ENCODE measurements at places on chromosomes 5 and 9. TPM values are rescaled to one million over a fixed set of nuclear protein-coding genes. Genes with fewer than 3 reads are reported as not detected.

The PCDH12 gene
- polyA plus RNA-seq = 0.11 TPM

GRCh38 chr5:44365345-44365744 lies 23.9 kb downstream of the FGF10 start:
- H3K36me3 ChIP-seq = no peaks in the 10 kb centered on the region
- H3K4me3 ChIP-seq = no peak overlapping the region
- no peaks in the 10 kb centered on the region for H3K27me3 ChIP-seq
- DNase-seq = no peak

The SAXO1 gene
- 0.45 TPM for polyA plus RNA-seq

DNA sequence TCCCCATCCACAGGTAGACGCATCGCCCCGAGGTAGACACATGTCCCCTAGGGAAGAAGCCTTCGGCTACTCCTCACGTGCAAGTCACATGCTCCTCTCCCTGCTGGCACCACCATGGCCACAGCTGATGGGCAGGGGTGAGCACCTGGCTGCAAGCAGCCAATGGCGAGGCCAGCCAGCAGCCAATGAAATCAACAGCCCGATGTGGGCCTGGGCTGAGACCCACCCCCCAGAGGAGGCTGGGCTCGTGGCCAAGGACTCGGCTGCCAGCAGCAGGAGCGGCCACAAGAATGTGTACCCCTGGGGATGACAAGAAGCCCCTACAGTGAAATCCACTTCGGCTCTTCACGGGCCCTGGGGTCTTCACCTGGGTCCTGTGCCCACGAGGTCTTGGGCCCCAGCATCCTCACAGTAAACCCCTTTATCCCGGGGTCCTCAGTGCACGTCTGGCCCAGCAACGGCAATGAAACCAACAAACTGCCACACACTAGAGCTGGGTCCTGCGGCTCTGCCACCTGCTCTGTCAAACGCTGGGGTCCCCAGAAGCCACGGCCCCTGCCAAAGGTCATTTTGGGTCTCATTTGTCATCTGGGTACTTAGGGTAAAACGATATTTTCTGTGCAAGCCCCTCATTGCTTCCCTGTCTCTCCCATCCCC lies 22.1 kb upstream of the PTGES start:
- no peaks in the 10 kb centered on the region for H3K4me1 ChIP-seq
- H3K27ac ChIP-seq = no peak overlapping the region
- H3K4me3 ChIP-seq = no peak overlapping the region
- no peaks in the 10 kb centered on the region for H3K27me3 ChIP-seq
- DNase-seq = no peak

The PCDHA11 gene
- not detected for polyA plus RNA-seq

- DNase-seq = no peak
- peaks cover 44% of the 10 kb centered on the region for H3K4me1 ChIP-seq
- H3K27me3 ChIP-seq = no peaks in the 10 kb centered on the region
- H3K36me3 ChIP-seq = peaks cover 14% of the 10 kb centered on the region
- H3K27ac ChIP-seq = peak overlapping the region; percentile 99
- peak overlapping the region; percentile 82 for H3K4me3 ChIP-seq
These were observed 4.1 kb downstream of the KLF9 start for GRCh38 chr9:70410368-70410767.

DNA sequence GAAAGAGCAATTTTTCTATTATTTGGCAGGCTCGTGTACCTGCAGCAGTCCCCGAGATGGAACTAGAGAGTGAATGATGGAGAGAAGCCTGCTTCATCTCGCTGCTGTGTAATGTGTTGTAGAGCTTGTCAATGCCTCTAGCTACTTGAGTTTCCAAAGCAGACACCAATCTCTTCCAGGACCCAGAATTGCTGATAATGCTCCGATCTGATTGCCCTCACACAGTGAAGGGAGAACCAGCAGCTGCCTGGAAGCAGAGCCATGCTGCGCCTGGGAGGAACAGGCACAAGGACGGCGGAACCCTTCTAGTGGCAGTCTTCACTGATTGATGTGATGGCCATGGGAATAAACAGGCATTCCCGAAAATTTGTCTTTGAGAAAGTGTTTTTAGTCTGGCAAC lies 288.0 kb downstream of the ICE1 start:
- no peaks in the 10 kb centered on the region for H3K4me1 ChIP-seq
- H3K27me3 ChIP-seq = no peaks in the 10 kb centered on the region
- H3K4me3 ChIP-seq = no peak overlapping the region
- DNase-seq = no peak

- H3K36me3 ChIP-seq = no peaks in the 10 kb centered on the region
- H3K4me3 ChIP-seq = no peak overlapping the region
- DNase-seq = no peak
These were observed 71.8 kb downstream of the FRMD3 start for GRCh38 chr9:83466351-83466750.

- no peaks in the 10 kb centered on the region for H3K27me3 ChIP-seq
- no peaks in the 10 kb centered on the region for H3K36me3 ChIP-seq
- H3K4me1 ChIP-seq = no peaks in the 10 kb centered on the region
- no peak for DNase-seq
These were observed 177.5 kb downstream of the AOPEP start for GRCh38 chr9:94903961-94904421.

GRCh38 chr9:112540800-112541199 lies 54.2 kb downstream of the KIAA1958 start:
- no peak for DNase-seq
- H3K4me1 ChIP-seq = no peaks in the 10 kb centered on the region
- H3K27me3 ChIP-seq = no peaks in the 10 kb centered on the region
- no peak overlapping the region for H3K27ac ChIP-seq
- H3K36me3 ChIP-seq = no peaks in the 10 kb centered on the region
- no peak overlapping the region for H3K4me3 ChIP-seq

DNA sequence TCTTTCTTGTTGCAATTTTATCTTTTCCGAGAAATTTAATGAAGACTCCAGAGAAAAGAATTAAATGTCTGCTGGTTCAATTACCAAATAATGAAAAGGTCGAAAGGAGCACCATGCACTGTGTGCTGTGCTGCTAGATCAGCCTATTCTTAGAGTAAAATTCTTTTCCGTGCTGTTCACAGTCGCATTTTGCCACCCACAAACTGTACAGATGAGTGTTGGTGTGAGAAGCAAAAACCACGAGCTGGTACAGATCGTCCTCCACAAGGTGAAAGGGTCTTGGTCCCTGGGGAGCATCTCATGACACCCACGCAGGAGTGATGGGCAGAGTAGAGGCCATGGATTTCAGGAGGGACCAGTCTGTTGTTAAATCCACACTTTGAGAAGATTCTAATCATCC lies 143.8 kb upstream of the PUM3 start:
- H3K27ac ChIP-seq = no peak overlapping the region
- no peaks in the 10 kb centered on the region for H3K4me1 ChIP-seq
- no peaks in the 10 kb centered on the region for H3K27me3 ChIP-seq
- no peak overlapping the region for H3K4me3 ChIP-seq
- no peaks in the 10 kb centered on the region for H3K36me3 ChIP-seq

DNA sequence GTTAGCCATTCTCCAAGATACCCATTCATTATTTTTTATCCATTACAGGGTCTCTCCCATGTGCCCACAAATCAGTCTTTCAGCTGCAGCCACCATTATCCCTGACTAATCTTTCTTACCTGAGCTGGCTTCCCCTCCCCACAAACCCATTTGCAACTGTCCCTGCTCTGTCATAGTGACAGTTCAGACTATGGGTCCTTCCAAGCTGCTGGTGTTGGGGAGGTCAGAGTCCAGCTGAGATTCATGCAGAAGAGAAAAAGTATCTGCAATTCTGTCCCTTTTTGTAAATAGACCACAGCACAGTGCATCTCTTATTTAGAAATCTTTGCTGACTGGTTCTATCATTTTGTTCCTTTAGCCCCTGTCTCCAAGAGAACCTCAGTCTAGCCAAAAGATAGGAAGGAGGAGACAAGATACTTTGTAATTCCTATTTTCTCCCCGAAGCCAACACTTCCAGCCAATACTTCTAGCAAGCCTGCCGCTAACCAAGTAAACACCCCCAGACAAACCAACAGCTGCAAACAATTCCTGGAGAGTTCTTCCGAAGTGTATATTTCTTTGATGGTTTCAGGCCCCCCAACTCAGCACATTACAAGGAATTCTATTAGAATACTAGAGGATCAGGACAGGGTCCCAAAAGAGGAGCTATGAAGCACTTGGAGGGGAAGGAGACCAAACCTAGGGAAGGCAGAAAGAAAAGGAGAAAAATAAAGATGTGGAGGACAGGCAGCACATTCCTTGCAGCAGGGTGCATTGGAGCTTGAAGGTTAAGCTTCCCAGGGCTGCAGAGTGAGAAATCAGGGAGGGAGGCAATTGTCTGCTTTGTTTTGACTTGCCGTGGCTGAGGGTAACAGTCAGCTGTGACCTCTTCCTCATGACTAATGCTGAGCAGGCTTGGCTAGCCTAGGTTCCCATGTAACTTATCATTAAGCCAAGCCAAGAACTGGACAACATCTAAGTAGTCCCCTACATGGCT lies 148.5 kb downstream of the SGCD start:
- DNase-seq = no peak
- H3K4me1 ChIP-seq = no peaks in the 10 kb centered on the region
- H3K27me3 ChIP-seq = no peaks in the 10 kb centered on the region
- H3K36me3 ChIP-seq = no peaks in the 10 kb centered on the region
- H3K27ac ChIP-seq = no peak overlapping the region
- H3K4me3 ChIP-seq = no peak overlapping the region

DNA sequence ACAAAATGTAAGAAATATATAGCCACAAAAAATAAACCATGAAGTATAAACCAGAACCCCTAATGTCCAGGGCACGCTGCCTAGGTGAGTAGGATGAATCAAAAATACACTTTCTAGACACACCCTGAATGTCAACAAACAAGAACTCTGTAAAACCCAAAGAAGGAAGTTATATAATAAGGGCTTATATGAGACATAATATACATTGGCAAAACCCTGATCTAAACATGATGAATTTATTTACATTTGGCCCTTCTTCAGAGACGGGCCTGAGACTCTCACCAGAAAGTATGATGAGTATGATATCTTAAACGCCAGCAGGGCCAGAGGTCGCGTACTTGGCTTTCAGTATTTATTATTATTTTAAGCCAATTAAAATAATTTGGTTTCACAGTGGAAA lies 125.1 kb upstream of the FST start:
- H3K27me3 ChIP-seq = no peaks in the 10 kb centered on the region
- DNase-seq = no peak
- no peak overlapping the region for H3K27ac ChIP-seq

DNA sequence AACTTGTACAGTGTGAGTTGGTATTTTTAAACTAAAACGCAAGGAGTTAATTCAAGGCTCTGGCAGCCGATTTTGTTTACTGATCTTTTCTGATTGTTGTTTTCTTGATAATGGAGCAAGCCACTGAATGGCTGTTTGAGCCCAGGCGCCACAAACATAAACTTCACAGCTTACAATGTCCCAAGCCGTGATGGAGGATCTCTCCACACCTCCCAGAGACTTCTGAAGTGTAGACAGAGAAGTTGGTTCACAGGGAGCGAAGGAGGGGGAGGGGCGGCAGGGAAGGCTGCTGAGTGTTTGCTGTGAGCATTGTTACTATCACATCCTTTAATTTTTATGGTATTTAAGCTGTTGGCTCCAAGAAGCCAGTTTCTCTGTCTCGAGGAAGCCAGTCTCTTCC lies 14.7 kb downstream of the ISL1 start:
- no peak overlapping the region for H3K4me3 ChIP-seq
- no peak for DNase-seq
- H3K4me1 ChIP-seq = no peaks in the 10 kb centered on the region
- H3K36me3 ChIP-seq = no peaks in the 10 kb centered on the region
- no peaks in the 10 kb centered on the region for H3K27me3 ChIP-seq
- H3K27ac ChIP-seq = no peak overlapping the region

- no peaks in the 10 kb centered on the region for H3K4me1 ChIP-seq
- no peak overlapping the region for H3K4me3 ChIP-seq
- DNase-seq = no peak
These were observed 40.7 kb downstream of the LHFPL2 start for GRCh38 chr5:78607864-78608263.

- no peak overlapping the region for H3K27ac ChIP-seq
- no peak overlapping the region for H3K4me3 ChIP-seq
- DNase-seq = no peak
These were observed 126.9 kb upstream of the ANKRD55 start for GRCh38 chr5:56359809-56360685.

DNA sequence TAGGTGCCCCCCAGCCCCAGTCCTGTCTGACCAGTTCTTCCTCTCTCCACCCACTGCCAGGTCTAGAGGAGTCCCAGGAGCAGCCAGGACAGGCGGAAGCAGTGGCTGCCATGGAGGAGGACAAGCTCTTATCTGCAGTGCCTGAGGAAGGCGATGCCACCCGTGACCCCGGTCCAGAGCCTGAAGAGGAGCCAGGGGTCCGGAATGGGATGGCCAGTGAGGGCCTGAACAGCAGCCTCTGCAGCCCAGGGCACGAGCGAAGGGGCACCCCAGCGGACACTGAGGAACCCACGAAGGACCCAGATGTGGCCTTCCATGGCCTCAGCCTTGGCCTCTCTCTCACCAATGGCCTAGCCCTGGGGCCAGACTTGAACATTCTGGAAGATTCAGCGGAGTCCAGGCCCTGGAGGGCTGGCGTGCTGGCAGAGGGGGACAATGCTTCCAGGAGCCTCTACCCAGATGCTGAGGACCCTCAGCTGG lies 13.8 kb downstream of the PSD2 start:
- H3K4me3 ChIP-seq = no peak overlapping the region
- H3K36me3 ChIP-seq = no peaks in the 10 kb centered on the region
- no peak overlapping the region for H3K27ac ChIP-seq
- DNase-seq = no peak

- DNase-seq = no peak
- H3K4me1 ChIP-seq = no peaks in the 10 kb centered on the region
- H3K4me3 ChIP-seq = no peak overlapping the region
- H3K27me3 ChIP-seq = no peaks in the 10 kb centered on the region
These were observed 67.9 kb upstream of the PRR16 start for GRCh38 chr5:120396186-120396585.

The SLC25A2 gene
- 0.34 TPM for polyA plus RNA-seq

GRCh38 chr9:134962973-134963364 lies 45.3 kb upstream of the FCN1 start:
- no peaks in the 10 kb centered on the region for H3K4me1 ChIP-seq
- H3K36me3 ChIP-seq = no peaks in the 10 kb centered on the region
- H3K4me3 ChIP-seq = no peak overlapping the region
- no peak overlapping the region for H3K27ac ChIP-seq
- H3K27me3 ChIP-seq = no peaks in the 10 kb centered on the region
- DNase-seq = no peak

The NTNG2 gene
- polyA plus RNA-seq = 1.6 TPM

DNA sequence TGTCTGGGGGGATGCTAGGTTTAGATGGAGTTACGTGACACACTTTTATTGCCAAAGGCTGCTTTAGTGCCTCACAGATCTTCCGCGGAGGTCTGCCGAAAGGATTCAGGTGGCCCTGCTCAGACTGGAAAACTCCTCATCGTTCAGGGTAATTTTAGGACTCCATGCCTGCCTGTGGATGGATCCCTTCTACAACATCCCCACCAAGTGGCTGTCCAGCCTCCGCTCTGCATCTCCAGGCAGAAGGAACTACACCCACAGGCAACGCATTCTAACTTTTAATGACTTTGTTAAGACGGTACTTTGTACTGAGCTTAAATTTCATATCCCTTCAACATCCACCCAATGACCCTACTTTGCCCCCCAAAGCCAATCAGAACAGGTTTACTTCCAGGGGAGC lies 29.4 kb downstream of the ATPSCKMT start:
- no peaks in the 10 kb centered on the region for H3K27me3 ChIP-seq
- H3K4me1 ChIP-seq = no peaks in the 10 kb centered on the region

- H3K36me3 ChIP-seq = peaks cover 4% of the 10 kb centered on the region
- no peaks in the 10 kb centered on the region for H3K4me1 ChIP-seq
- DNase-seq = no peak
- H3K27ac ChIP-seq = no peak overlapping the region
- H3K4me3 ChIP-seq = no peak overlapping the region
These were observed 136.0 kb downstream of the SMARCA2 start for GRCh38 chr9:2151171-2151570.

The NR2F1-AS1 gene
- polyA plus RNA-seq = not detected

The UBQLN1 gene
- polyA plus RNA-seq = 71.8 TPM

Data from naive thymus-derived CD4-positive, alpha-beta T cell (primary cell).